ENCODE measurements at places on chromosomes 5 and 9. TPM values are rescaled to one million over a fixed set of nuclear protein-coding genes. Genes with fewer than 3 reads are reported as not detected.
A peak's percentile ranks its signal among the peaks of the same experiment; 100 is the strongest.

Gene RIMOC1
- total RNA-seq: 5.1 TPM

Gene PLPP6
- 1.1 TPM for total RNA-seq

Gene TMEM215
- total RNA-seq: not detected

Gene CNOT6
- 11.6 TPM for total RNA-seq

GRCh38 chr5:71533615-71534014, 53.5 kb upstream of the MCCC2 start:
- DNase-seq: peak; percentile 15

- DNase-seq: peak; percentile 46
These were observed 1.2 kb upstream of the GABRA1 start for GRCh38 chr5:161846746-161847145.

All from hematopoietic multipotent progenitor cell (in vitro differentiated cells).